ENCODE measurements at places on chromosomes 4 and X.

- DNase-seq, result no peak
Measured at GRCh38 chr4:146112389-146112788, 63.1 kb upstream of the LSM6 start.

DNA sequence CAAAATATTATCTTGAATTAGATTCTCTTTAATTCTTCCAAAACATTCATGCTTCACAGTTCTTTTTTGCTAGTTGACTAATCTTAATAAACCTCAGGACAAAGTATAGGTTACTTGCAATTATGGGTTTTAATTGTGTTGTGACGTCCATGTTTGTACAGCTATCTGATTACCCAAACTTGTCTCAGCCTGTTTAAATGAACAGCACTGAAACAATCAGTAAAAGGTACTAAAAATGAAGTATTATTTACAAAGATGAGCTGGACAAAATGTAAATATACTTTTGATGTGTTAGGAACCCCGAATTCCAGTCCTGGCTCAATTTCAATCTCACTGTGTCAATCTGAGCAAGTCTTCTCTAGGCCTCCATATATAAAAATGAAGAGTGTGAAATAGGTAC is 57.4 kb upstream of the SLC6A14 start:
- DNase-seq, result no peak

- DNase-seq, result no peak
Measured at GRCh38 chrX:52933976-52934703, 24.2 kb downstream of the FAM156A start.

DNA sequence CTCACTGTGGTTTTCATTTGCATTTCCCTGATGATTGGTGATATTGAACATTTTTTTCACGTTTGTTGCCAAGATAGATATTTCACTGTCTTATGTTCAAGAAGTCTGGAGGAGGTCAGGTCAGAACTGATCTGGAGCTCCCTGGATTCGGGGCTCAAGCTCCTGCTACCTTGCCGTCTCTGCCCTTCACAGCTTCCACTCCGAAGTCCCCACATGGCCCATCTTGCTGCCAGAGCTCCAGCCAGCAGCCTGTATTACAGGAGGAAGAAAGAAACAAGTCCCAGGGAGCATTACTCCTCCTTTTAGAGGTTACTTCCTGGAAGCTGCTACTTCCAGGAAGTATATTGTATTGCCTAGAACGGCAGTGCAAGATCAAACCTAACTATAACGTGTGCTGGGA is 17.9 kb upstream of the CDKN2AIP start:
- no peak for DNase-seq

- DNase-seq, result no peak
Measured at GRCh38 chr4:89069481-89069880, 12.5 kb upstream of the FAM13A start.

- no peak for DNase-seq
Measured at GRCh38 chr4:56183344-56183959, 203.8 kb downstream of the AASDH start.

GRCh38 chrX:103453655-103454054 is 65.6 kb downstream of the RAB40A start:
- peak; percentile 92 for DNase-seq

DNA sequence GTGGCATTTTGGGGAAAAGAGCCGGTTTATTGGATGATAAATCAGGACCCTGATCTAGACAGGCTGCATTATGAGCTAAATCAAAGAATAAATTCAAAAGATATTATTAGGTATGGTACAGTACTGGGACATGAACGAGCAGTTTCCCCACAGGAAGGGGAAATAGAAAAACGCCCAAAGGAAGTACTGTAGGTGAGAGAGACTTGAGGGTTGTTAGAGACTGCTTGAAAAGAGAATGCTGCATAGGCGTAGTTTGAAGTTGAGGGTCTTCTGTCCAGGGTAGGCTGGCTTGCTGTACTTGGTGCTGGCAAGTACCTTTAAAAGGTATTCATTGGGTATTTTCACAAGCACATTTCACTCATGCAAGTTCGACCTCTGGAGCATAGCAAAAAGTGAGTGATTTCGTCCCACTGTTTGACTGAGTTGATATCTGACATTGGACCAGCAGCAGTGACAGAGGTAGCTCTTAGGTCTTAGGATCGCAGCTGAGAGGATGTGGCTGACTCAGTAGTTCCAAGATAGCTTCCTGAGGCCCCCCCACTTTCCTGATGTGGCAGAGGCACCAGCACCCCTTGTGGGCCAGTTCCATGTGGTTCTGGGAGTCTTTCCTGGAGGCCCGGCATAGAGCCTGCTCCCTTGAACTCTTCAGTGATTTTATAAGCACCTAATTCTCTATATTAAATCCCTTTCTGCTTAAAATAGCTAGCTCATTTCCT is 64.3 kb downstream of the TMEM131L start:
- DNase-seq, result no peak

GRCh38 chr4:37732526-37733186 is 46.5 kb upstream of the RELL1 start:
- DNase-seq, result no peak

DNA sequence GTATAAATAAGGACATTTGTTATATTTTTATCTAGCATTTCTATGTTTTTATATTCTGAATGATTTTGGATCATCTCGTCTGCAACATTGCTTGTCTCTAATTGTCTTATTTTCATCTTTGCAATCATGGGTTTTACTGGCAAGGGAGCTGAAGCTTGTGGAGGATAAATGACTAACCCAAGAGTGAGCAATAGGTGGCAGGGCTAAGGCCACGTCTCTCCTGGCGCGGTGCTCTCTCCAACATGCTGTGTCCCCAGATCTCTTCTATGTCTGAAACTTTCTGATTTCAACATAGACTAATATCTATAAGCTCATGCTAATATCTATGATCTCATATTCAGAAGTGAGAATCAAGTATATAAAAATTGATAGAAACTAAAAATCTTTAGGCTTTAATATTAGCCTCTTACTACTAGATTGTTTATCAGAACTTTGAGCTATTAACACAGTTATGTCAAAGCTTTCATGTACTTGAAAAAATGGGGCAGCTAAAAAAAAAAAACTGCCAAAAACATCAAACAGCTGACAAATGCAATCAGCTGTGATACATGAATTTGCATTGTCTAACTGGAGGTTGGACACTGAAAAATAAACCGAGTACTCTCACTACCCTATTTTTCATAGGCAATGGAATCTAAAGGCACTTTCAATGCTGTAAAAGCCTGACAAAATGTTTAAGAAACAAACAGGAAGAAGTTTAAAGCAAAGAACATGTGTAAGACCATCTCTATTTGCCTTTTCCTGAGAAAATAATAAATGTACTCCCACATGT is 169.2 kb downstream of the TMA16 start:
- DNase-seq, result no peak

DNA sequence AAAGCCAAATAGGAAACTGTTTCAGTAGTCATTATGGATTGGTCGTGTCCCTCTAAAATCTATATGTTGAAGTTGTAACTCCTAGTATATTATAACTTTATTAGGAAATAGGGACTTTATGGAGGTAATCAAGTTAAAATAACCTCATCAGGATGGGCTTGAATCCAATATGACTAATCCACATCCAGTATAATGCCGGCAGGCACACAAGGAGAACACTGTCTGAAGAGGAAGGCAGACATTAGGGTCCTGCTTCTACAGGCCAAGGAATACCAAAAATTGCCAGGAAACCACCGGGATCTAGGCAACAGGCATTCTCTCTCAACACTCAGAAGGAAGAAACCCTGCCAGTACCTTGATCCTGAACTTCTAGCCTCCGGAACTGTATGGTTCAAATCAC is 130.3 kb downstream of the ATP10D start:
- DNase-seq, result peak; percentile 55

DNA sequence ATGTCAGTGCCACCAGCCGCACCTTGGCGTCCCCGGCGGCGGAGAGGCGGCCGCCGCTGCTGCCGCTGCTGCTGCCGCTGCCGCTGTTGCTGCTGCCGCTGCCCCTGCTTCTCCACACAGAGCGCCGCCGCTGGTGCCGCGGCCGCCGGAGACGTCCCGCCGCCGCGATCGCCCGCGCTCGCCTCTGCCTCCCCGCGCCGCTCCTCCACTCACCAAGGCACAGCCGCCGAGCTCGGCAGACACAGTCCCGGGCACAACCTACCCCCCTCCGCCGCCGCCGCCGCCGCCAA is at the start of gene PPP3CA:
PPP3CA (minus strand) TSS at position 260 of the 290 bp plus-strand sequence.
- no peak for DNase-seq

- peak; percentile 73 for DNase-seq
Measured at GRCh38 chr4:159002950-159003349, 99.9 kb upstream of the RAPGEF2 start.

DNA sequence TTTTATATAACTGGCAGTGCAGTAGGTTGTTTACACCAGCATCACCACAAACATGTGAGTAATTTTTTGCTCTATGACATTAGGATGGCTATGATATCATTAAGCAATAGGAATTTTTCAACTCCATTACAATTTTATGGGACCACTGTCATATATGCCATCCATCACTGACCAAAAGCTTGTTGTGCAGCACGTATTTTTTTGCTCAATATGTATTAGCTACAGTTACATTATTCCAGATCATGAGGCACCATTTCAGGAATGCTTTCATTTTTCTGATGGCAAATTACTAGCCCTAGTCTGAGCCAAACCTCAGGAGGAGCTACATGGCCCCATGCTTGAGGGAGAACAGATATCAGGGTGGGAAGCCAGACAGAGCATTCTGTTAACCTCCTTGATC is 56.8 kb upstream of the DCLK2 start:
- DNase-seq, result no peak

GRCh38 chr4:154506253-154506652 is 14.7 kb upstream of the DCHS2 start:
- peak; percentile 72 for DNase-seq

DNA sequence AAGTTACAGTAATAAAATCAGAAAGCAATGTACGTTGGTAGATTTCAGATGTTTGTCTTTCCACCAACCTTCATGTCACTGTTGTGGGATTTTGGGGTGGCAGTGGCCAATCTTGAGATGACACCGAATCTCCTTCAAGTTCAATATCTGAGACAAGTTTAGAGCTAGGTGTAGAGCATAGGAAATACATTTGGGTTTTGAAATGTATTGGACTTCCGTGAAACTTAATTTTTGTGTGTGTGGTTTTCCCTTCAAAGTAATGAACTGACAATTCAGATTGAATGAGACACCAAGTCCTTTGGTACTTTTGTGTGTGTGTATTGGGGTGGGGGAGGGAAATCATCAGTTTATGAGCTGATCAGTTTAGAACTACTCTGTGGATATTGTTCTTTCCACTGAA is 1.8 kb downstream of the WDR44 start:
- no peak for DNase-seq

DNA sequence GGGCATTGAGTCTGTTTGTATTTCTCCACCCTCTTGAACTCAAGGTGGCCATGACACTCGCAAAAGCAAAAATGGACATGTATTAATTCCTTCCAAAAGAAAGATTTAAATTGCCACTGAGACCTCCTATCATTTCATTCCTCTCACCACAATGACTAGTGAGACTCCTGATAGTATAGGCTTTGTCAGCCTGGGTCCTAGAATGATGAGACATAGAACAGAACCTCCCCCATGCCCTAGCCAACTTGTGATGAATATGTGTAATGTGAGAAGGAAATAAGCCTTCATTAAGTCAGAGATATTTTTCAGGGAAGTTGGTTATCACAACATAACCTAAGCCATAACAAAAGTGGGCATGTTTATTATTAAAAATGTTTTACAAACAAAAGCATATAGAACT is 62.5 kb downstream of the ASB9 start:
- DNase-seq, result no peak

DNA sequence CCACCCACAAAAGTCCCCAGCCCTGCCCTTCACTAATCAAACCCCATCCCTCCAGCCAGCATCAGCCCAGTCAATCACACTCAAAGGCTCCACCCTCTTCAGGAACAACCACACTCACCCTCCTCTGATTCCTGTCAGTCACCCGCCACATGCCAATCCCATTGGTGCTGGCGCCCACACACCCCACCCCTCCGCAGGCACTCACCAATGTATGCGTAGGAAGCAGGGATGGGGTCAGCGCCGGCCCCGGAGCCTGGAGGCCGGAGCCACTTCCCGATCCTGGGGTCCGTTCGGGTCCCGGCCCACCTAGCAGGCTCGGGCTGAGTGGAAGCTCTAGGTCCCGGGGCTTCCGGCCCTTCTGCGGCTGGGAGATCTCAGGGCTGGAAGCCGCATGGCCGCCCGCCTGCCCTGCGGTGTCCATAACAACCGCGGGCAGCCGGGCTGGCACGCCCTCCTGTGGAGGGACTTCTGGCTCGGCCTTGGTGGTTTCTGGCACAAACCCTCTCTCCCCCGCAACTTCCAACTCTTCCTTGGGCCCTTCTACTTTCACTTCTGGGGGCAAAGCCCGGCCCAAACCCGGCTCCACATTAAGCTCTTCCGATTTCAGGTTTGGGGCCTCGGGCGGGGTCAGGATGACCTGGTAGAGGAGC is 7.9 kb upstream of the CFP start:
- no peak for DNase-seq

- no peak for DNase-seq
Measured at GRCh38 chr4:20333141-20333715, 81.5 kb downstream of the SLIT2 start.

- DNase-seq, result peak; percentile 47
Measured at GRCh38 chr4:24471486-24472160, 112.7 kb downstream of the DHX15 start.

- DNase-seq, result no peak
Measured at GRCh38 chr4:26192899-26193869, 127.6 kb upstream of the RBPJ start.

DNA sequence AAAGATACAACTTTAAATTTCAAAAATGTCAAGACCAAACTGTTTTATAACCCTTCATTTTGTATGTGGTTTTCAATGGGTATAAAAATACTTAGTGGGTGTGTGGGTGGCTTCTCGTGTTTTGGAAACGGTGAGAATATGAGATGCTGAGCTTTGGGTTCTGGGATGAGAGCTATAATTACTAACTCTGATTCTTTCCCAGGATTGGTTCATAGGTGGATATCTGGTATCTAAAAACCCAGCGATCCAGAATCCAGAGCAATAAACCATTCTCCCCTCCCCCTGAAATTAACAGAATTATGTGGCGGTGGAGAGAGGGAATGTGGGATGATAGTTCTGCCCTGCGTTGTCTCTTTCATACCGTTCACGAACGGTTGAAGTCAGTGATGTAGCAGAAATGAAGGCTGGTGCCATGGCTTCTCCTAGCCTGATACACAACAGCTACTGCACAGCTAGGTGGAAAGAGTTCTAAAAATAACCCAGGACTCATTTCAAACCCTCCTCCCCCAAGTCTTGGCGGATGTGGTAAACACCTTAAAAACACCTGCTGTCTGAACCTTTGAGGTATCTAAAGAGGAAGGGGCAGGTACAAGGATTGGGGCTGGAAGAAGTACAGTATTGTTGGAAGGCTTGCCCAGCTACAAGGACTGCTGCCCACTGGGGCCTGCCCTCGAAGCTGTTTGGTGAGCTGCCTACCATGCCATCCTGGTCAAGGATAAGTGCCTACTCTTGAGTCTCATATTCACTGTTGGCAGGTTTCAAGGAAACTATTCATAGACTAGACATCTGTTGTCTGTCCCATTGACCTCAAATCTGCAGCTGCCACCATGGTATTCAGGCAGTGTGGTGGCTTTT is 44.5 kb downstream of the SEPTIN11 start:
- DNase-seq, result no peak

GRCh38 chrX:23327104-23327503 is 7.5 kb upstream of the PTCHD1 start:
- no peak for DNase-seq

Measured in foreskin fibroblast (primary cell).